ENCODE measurements at places on chromosomes 11 and 22.

GRCh38 chr11:11841116-11841722 lies 553 bp upstream of the USP47 start:
- DNase-seq = no peak

DNA sequence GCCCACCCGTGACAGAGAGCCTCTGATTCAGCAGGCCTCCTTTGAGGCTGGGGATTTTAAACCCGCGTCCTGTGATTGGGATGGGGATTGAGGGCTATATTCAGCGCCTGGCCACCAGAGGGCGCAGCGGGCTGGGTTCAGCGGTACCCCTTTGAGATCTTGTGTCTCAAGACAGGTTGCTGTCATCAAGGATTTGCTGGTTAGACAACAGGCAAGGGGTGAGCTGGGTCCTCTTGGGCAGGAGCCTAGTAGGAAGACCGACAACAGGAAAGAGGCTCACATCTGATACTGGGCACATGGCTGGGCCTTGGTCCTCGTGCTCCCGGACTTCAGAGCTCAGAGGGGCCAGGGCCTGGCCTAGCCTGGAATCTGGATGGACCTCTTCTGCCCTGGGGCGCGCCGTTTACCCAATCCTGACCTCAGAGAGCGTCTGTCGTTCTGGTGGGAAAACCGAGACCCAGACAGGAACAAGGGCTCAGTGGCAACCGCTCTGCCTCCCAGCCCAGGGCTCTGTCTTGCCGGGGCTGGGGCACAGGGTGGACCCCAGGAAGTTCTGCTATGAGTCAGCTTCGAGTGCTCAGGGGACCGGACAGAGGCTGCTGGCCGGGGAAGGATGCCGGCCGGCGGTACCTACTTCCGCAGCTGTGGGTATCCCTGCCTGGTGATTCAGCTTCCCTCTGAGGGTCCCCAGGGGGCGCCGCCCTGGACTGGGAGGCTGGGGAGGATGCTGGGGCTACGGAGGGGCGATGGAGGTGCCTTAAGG lies 929 bp upstream of the SLC35E4 start:
- DNase-seq = peak; percentile 93

GRCh38 chr11:59079086-59079485 lies 7.0 kb upstream of the GLYATL1B start:
- DNase-seq = no peak

DNA sequence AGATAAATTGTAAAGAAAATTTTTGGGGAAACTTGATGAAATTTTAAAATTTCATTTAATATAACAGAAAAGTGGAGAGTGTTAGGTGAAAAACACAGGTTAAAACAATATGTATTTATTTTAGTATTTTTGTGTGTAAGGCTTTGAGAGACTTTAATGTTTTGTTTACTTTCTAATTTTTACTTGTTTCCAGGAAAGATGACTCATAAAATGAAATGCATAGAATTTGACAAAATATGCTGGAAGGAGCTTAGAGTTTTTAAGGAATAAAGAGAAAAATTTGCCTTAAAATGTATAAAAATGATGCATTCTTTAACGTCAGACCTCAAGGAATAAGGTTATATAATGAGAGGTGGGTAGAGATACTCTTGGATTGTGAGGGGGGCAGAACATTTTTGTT lies 1205.1 kb upstream of the CNTN5 start:
- no peak for DNase-seq

DNA sequence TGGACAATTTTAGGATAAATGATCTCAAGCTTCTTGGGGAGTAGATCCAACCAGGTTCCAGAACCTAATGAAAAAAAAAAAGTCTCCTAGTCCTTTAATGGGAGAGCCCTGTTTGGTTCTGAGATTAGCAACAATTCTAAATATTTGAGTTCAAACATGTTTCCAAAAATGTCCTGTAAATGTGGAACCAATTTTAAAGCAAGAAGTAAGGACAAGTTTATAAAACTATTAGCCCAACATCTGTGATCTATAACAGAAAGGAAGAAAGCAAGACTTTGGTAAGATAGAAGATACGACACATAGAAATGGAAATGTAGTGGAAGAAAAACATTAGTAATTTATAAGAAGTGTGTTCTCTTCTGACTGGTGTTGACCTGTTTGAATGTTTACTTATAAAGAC lies 79.7 kb upstream of the SLC5A12 start:
- no peak for DNase-seq

GRCh38 chr11:111586388-111586831 lies 15.8 kb upstream of the SIK2 start:
- DNase-seq = peak; percentile 45

- peak; percentile 83 for DNase-seq
These were observed 9.4 kb upstream of the PIM3 start for GRCh38 chr22:49951000-49951677.

DNA sequence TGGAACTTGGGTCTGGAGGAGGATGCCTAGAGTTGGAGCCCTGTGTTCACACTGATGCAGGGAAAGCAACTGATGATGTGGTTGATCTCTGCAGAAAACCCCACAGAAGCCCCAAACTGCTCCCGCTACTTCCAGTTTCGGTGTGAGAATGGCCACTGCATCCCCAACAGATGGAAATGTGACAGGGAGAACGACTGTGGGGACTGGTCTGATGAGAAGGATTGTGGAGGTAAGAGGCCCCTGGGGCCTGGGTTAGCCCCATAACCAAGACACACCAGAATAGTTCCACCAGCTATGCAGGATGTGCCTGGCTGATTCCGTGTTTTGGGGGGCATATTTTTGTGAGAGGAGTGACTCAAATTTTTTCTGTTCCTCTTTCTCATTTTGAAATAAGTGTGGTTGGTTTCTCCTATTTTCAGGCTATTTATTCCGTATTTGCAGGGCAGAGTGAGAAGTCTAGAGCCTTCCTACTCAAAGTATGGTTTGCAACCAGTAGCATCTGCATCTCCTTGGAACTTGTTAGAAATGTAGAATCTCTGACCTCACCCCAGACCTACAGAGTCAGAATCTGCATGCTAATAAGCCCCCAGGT lies 137.3 kb upstream of the SORL1-AS1 start:
- no peak for DNase-seq

- no peak for DNase-seq
These were observed 1364.5 kb downstream of the LRRC4C start for GRCh38 chr11:40094954-40095353.

DNA sequence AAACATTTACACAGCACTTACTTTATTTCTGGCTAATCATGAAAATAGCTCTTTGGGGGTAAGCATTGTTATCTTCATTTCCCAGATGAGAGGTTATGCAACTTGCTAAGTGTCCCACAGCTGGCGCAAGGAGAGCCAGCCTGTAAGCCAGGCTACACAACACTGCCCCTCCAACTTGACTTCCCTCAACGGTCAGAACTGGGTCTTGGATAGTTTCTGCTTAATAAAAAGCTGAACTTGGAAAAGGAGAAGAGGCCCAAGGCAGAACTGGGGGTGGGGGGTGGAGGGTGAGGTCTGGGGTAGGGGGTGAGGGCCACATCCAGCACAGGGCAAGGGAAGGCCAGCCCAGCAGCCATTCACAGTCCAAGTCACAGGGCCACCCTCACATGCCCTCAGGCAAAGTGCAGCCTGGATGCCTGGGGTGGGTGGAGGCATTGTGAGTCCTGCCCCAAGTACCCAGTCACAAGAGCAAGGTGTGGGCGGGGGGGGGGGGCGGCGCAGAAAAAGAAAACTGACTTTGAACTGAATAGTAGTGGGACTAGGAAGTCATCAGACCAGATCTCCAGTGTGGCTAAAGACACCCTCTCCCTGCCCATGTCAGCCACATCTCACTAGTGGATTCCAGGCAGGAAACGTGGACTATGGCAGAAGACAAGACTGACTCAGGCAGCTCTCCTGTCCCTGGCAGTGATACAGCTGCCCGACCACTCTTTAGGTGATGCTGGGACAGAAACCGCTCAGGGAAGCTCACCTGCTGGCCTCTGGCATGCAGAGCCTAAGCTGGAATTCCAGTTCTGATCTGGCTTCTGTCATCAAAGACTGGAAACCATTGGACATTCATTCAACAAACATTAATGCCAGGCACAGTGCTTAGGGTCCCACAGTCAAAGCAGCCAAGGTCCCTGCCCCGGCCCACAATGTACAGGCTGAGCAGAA lies 52.4 kb downstream of the PACSIN2 start:
- no peak for DNase-seq

GRCh38 chr22:49325531-49326395 lies 501.9 kb downstream of the BRD1 start:
- no peak for DNase-seq

- DNase-seq = no peak
These were observed 4.1 kb downstream of the SERPINH1 start for GRCh38 chr11:75565916-75566762.

Data from activated CD8-positive, alpha-beta memory T cell treated with anti-CD3 and anti-CD28 coated beads, Interleukin-2, amount 50 U/mL, for 4 hours (primary cell).